Anterior cingulate cortex (tissue), 58 donors: ENCODE measurements at places on chromosomes 7 and 10.

DNA sequence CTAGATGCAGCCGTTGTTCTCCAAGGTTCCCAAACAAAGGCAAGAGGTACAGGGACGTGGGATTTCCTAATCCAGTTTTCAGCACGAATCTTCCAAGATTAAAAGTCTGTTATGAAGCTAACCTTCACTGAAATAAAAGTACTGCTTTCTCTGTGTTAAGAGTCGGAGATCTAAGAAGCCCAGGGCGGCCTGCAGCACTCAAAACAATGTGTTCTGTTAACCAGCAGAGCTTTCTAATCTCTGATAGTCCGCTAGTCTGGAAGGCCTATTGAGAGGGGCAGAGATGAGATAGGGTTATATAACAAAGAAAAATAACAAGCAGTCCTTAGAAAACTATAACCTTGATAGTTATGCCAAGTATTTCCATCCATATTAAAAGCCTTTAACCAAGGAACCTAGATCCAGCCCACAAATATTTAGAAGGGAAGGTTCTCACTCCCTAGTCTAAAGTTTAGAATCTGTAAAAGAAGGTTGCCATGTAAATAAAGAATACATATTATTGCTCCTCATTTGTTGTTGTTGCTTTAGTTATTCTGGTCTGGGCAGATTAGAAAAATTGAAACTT, 106.3 kb upstream of the SVIL start:
- no peak for DNase-seq

DNA sequence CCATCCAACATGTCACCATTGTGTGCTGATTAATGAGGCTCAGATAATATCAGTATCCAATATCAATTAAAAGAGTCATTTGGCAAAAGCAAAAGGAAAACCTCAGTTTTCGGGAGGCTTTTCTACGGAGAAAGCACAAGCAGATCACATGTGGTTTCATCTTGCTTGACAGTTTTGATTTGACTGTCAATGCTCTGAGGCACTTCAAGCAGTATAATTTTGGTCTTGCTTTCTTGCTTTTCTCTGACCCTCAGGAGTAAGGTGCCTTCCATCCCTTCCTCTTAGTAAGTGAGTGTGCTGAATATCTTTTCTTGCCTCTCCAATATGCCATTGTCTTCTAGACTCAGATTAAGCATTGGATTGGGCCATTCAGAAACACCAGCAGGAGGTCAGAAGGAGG, 115.5 kb upstream of the CALCR start:
- no peak for DNase-seq

- DNase-seq: no peak
Measured at GRCh38 chr10:107653832-107654287, 489.4 kb upstream of the SORCS1 start.

- DNase-seq: no peak
Measured at GRCh38 chr7:71637578-71637977, 505.6 kb downstream of the GALNT17 start.

- DNase-seq: peak; percentile 40
Measured at GRCh38 chr7:37311355-37311754, 137.3 kb downstream of the ELMO1 start.

- DNase-seq: no peak
Measured at GRCh38 chr10:131431533-131431932, 120.0 kb upstream of the TCERG1L start.

DNA sequence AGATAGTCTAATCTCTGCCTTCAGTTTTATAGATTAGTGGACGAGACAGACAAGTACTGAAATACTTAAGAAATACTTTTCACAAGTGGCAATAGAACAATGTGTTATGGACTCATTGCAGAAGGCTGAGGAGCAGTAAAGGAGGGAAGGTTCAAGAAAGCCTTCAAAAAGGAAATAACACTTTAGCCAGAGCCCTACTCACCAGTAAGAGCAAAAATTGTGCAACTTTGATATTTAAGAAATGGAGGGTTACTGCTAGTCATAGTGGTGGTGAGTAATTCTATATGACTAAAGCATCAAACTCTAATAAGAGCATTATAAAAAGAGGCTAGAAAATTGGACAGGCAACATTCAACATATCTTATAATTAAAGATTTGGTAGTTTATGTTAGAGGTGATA, 28.8 kb downstream of the PTPN12 start:
- no peak for DNase-seq

DNA sequence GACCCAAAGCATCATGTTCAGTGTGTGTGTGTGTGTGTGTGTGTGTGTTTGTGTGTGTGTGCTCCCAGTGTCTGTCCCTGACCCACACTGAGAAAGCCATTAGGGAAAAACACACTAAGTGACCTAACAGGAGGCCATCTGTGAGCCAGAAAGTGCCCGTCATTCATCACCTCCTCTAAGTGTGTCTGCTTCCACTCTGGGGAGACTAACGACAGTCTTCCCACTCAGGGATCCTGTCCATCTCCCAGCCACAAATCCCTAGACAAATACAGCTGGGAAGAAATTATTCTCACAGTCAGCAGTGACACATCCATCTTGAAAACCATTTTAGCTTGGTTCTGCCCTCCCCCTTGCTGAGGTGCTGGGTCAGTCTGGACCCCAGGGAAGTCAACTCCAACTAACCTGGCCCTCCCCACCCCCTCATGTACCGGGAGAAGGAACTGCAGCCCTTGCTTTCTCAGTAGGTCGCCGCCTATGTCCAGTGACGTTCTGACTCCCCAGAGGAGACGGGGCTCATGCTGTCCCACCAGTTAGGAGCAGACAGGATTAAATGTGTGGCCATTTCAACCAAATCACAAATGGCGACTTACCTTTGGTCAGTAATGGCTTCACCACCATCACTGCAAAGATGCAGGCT, 296.5 kb upstream of the ZNF32 start:
- no peak for DNase-seq

DNA sequence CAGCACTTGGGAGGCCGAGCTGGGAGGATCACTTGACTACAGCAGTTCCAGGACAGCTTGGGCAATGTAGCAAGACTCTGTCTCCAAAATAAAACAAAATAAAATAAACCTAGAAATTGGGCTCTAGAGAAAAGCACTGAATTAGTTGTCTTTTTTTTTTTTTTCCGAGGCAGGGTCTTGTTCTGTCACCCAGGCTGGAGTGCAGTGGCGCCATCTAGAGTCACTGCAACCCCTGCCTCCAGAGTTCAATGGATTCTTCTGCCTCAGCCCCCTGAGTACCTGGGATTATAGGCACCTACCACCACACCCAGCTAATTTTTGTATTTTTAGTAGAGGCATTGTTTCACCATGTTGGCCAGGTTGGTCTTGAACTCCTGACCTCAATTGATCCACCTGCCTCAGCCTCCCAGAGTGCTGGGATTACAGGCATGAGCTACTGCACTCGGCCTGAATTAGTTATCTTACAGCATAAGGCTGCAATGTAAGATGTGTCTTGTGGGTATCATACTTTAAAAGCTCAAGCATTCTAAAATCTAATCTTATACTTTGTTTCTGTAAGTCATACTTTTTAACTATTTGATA, 12.8 kb downstream of the MEIG1 start:
- no peak for DNase-seq

- no peak for DNase-seq
Measured at GRCh38 chr7:157373493-157373892, 36.7 kb downstream of the DNAJB6 start.

GRCh38 chr7:50475340-50475739, 25.2 kb upstream of the FIGNL1 start:
- no peak for DNase-seq

GRCh38 chr7:132345543-132346129, 230.6 kb downstream of the PLXNA4 start:
- DNase-seq: no peak

DNA sequence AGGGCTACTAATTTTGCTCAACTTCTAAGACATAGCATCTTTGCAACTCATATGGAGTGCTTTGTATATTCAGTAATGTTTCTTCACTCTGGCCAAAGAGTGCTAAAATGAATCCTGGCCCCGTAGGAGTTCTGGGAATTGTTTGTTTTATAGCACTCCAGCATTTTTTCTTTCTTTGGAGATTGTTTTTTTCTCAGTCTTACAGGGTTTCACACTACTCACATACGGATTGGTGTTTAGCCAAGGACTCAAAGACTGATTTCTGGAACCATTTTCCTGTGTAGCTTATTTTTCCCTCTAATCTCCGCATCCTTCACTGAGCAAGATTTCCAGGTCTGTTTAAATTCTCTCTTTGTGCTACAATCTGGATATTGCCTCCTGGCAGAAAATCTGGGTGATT, 6.4 kb downstream of the TAS2R41 start:
- DNase-seq: no peak

DNA sequence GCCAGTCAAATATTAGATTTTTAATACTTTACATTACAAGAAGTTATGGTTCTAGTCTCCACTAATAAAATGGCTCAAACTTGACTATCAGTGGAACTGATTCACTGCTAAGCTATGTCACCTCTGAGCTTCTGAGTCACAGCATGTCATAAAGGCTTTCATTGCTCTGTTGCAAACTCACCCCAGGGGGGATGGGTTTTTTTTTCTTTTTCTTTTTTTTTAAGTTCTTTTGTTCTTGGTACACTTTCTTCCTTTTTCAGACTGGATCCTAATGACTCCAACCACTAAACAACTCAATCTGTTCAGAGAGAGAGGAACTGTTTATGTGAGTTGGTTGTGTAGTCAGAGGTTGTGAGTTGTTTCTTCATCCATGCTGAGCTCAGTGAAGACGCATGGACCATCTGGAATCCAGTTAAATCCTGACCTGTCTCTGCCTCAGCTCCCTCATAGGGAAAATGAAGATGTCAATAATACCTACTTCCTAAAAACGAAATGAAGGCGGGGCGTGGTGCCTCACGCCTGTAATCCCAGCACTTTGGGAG, 11.0 kb downstream of the MYOF start:
- no peak for DNase-seq

GRCh38 chr7:137932881-137933269, 69.0 kb downstream of the CREB3L2 start:
- no peak for DNase-seq

DNA sequence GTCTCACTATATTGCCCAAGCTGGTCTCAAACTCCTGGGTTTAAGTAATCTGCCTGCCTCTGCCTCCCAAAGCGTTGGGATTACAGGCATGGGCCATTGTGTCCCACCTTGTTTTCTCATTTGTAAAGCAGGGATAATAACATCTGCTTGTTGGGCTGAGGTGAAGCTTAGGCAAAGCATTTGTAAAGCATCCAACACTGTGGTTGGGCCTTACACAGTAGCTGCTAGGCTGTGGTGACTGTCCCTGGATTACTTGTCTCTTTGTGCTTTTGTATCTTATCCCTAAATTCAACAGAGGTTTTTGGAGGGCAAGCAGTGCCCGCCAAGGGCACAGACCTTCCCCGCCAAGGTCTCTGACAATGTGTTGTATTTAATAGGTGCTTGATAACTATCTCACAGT, 14.3 kb downstream of the HKDC1 start:
- DNase-seq: no peak

- DNase-seq: no peak
Measured at GRCh38 chr7:132499487-132499886, 76.8 kb downstream of the PLXNA4 start.

GRCh38 chr10:104232613-104233102, 494 bp upstream of the CFAP43 start:
- DNase-seq: no peak

- no peak for DNase-seq
Measured at GRCh38 chr7:17806631-17807030, 133.7 kb downstream of the SNX13 start.

DNA sequence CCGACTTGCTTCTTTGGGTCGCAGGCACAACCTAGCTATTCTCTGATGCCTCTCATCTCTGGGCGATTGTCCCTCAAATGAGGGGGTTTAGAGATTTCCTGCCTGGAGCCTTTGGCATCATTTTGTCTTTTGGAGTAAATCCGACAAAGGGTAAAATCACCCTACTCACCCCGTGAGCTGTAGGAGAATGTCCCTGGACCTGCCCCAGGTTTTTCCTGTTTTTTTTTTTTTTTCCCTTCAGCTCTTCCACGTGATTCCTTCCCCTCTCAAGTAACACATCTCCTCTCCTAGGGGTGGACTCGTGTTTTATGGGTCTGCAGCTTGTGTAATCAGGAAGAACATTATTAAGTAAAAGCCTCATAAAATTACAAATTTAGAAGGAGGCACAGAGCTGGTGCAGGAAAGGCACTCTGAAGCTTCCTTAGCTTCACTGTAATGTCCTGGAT, 128.4 kb upstream of the ZNF746 start:
- DNase-seq: no peak

- no peak for DNase-seq
Measured at GRCh38 chr10:119257899-119258419, 50.6 kb downstream of the GRK5 start.

DNA sequence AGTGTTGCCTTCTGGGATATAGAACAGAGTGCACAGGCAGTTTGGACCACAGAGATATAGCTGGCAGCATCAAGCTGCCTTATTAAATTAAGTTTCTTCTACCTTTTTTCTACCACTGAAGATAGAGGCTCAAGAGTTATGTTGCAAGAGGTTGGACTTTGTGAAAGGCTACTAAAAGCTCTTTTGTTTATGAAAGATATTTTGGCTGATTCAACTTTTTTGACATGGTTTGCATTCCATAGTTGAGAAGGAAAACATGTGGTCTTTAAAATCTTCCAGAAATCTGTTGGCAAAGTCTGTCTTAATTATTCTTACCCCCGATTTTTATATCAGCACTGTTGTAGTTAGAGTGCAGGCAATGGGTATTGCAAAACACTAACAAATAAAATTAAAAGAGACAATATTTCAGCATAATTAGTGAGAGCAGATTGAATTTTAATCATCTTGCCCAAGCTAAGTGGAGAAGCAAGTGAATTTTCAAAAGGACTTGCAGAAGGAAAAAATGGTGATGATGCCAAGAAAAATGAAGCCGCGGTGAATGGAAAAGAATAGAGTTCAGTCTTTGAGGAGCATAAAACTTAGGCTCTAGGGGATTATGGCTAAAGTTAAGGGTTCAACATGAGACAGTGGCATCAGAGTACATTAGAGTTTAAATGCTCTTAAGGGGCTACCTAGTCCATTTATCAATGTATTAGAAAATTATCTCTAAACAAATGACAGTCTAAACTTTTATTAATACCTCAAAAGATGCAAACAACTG, 450.9 kb upstream of the CNTNAP2 start:
- no peak for DNase-seq

DNA sequence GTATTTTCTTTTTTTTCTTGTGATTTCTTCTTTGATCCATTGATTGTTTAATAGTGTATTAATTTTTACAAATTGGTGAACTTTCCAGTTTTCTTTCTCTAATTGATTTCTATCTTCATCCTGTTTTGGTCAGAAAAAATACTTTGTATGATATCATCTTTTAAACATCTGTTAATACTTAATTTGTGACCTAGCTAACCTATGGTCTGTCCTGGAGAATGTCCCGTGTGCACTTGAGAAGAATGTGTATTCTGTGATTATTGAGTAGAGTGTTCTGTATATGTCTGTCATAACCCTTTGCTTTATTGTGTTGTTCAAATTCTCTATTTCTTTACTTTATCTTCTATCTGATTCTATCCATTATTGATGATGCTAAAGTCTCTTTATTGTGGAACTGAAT, 65.8 kb upstream of the ZEB1 start:
- no peak for DNase-seq
